ENCODE measurements at places on chromosomes 12 and 14.
A peak's percentile ranks its signal among the peaks of the same experiment; 100 is the strongest.

GRCh38 chr12:51675071-51675803 lies 84.2 kb downstream of the SCN8A start:
- no peak for DNase-seq

- DNase-seq, result no peak
Measured at GRCh38 chr12:132024758-132025157, 75.0 kb downstream of the EP400 start.

GRCh38 chr14:105077649-105077995 lies 12.4 kb upstream of the GPR132 start:
- no peak for DNase-seq

DNA sequence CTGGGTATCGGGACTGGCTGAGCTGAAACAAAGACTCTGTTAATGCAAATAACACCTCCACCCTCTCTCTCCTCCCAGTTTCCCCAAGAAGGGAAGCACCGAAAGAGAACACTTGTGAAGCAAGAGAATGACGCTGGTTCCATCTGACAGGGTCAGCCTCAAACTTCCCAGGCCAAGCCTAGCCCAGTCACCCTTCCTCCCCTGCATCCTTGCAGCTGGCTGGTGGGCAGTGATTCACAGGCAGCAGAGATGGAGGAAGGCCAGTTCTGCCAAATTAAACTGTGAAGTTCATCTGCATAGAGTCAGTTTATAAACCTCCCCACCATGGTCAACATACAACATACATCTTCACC lies 2.8 kb downstream of the LRRC74A start:
- DNase-seq, result no peak

DNA sequence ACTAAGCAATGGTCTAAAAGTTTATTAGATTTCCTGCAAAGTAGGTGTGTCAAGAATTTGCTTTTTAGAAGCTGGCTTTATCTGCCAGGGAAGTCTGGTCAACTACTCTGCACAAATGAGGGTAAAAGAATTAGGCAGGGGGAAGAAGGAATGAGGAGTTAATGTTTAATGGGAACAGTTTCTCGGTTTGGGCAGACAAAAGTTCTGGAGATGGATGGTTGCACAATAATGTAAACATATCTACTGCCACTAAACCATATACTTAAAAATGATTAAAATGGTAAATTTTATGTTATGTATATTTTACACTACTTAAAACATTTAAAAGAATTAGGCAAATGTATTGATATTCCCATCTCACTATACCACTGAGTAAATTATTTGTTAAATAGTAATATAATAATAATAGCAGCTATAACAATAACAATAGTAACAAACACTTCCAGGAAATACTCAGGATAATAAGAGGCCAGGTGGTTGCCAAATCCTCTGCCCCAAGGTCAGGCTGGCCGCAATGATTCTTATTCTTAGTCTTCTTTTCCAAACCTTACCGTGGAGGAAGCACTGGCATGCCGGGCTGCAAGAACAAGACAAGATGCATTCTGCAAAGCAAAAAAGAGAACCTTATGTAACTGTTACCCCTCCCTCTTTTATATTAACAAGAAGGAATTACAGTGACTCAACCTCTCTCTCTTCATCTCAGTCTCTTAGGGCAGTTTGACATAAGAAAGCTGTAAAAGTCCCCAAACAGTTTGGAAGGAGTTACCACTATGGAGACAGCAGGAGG lies 13.9 kb downstream of the CS start:
- no peak for DNase-seq

GRCh38 chr12:42799966-42800365 lies 210.4 kb upstream of the PRICKLE1 start:
- DNase-seq, result no peak

GRCh38 chr14:63573581-63573980 lies 30.4 kb upstream of the PPP2R5E start:
- DNase-seq, result no peak

- DNase-seq, result no peak
Measured at GRCh38 chr14:57244106-57244505, 24.6 kb downstream of the EXOC5 start.

DNA sequence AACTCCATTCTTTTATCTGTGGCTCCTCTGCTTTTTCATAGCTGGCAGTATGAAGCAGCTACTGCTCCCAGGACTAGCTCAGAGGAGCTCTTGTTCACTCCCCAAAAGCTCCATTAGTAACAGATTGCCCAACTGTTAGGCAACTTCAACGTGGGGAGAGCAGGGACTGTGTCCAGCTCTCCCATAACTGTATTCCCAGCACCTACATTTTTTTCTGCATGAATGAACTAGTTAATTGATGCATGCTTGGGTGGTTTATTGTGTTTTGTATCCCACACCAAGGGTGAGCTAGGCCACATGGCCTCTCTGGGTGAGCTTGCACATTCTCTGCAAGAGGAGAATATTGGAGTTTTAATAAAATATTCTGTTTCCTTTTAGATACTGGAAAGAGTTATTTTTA lies 15.2 kb downstream of the STON2 start:
- DNase-seq, result no peak

DNA sequence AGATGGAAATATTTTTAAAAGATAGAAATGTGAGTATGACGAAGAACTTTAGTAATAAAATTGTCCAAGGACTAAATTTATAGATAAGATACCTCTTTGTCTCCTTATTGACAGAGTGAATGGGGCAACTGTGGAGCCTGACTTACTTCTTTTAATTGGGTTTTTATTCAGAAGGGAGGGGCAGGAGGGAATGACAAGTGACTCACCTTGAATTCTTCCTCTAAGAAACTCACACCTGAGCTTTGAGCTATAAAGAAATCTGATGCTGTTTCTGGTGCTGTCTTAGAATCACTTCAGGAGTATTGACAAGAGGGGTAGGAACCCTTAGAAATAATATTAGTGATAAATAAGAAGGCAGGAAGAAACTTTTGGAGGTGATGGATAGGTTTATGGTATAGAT lies 951 bp downstream of the NR1H4 start:
- no peak for DNase-seq

- DNase-seq, result peak; percentile 11
Measured at GRCh38 chr14:39368261-39368959, 63.8 kb downstream of the FBXO33 start.

- DNase-seq, result no peak
Measured at GRCh38 chr14:34171431-34172172, 220.7 kb upstream of the EGLN3 start.

Measured in stimulated activated CD4-positive, alpha-beta T cell treated with anti-CD3 and anti-CD28 coated beads, Interleukin-4, amount 100 ng/mL, for 48 hours (primary cell).